ENCODE measurements at places on chromosomes 3 and 15.

GRCh38 chr3:40103829-40104228, 205.7 kb upstream of the EIF1B start:
- no peak for DNase-seq

DNA sequence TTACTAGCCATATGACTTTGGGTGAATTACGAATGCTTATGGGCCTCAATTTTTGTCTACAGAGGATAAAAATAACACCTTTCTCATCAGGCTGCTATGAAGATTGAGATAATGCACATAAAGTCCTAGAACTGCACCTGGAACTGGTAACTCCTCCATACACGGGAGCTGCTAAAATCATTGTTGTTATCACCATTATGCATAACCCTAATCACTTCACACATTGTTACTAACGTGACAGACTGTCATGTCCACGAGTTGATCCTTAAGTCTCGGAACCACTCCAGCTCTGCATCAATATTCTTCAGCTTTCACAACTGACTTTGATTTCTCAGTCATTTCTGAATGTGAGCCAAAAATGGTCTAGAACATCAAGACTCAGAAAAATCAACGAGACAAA, 64.1 kb downstream of the RFTN1 start:
- DNase-seq: no peak

DNA sequence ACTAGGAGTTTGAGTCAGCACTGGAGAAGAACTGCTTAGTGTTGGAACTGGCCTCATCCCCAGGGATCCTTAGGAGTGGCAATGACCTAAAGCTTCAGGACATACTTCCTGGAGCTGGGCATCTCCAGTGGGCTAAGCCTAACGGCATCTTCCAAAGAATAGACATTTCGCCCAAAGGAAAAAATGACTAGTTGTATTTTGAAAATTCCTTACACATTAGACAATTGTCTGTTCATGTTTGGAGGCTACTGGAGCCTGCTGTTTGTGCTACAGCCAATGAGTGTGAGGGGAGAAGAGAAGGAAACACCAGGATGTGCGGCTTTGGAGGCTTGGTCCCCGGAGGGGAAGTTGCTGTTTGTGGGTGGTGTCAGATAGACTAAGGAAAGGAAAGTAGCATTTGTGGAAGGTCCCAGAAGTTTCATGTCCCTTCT, 77.6 kb downstream of the POLR2M start:
- no peak for DNase-seq

GRCh38 chr3:187291001-187291511, 481 bp downstream of the MASP1 start:
- no peak for DNase-seq

- no peak for DNase-seq
These were observed 41.7 kb downstream of the APH1B start for GRCh38 chr15:63319065-63319464.

- no peak for DNase-seq
These were observed 108.9 kb upstream of the UBE2E1 start for GRCh38 chr3:23696842-23697241.

GRCh38 chr15:83833569-83833968, 179.6 kb downstream of the ADAMTSL3 start:
- DNase-seq: no peak

DNA sequence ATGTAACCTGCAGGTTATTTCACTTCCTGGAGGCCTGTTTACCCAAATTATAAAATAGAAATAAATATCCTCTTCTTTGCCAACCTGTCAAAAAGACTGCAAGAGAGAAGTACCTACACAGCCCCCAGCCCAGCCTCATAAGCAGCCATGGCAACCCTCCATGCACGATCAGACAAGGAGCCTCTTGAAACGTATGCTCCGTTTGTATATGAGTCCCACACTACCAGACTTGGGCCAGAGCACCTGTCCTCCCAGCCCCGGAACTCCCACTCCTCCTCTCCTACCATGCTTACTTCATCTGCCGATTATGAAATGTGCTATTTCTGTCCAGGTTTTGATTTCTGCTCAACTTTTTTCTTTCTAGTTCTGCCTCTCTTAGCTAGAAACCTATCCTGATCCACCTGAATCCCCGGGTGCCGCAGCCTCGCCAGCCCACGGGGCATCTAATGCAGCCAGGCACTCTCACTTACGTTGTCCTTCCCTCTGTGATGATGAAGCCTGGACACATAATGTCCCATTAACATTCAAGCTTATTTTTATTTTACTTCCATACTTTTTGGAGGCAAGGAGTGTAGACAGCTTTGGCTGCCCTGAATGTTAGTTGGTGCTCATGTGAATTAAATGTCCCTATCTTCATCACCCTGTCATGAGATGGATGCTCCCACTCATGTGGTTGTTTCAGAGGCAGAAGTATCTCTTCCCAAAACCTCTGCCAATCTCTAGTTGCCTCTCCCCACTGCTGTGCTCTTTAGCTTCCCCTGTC, 73.8 kb downstream of the MB21D2 start:
- DNase-seq: no peak

- DNase-seq: no peak
These were observed 5.3 kb upstream of the VIPR1 start for GRCh38 chr3:42497009-42497731.

- no peak for DNase-seq
These were observed 69.4 kb downstream of the ZBTB20 start for GRCh38 chr3:115077501-115078250.

GRCh38 chr3:194165271-194166018, 29.5 kb downstream of the HES1 start:
- DNase-seq: no peak

- DNase-seq: no peak
These were observed 5.8 kb downstream of the HSPBAP1 start for GRCh38 chr3:122787872-122788271.

GRCh38 chr15:23395832-23396231, 41.3 kb downstream of the GOLGA8S start:
- DNase-seq: no peak

GRCh38 chr3:73319179-73319769, 257.8 kb downstream of the EBLN2 start:
- DNase-seq: no peak

DNA sequence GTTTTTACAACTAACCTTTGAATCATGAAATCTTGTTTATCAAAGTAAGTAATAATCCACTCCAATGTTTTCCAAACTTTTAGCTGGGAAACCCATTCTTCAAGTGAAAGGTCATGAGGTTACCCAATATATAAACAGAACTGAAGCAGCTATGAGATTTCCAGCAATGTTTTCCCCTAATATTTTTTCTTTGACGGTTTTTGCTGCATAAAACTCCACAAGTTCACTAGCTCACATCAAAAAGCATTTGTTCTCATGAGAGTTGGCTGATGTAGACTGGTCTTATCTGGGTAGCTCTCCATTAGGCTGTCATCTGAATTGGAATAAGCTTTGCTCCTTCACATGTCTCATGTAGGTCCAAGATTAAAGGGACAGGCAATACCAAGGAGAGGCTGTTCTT, 241.2 kb upstream of the LRRC3B start:
- DNase-seq: no peak

- DNase-seq: no peak
These were observed at the start of gene BTLA for GRCh38 chr3:112498914-112499711. Gene BTLA, minus strand, starts transcription at chr3:112499472. Its CDS starts 114 bp downstream, at chr3:112499358.

DNA sequence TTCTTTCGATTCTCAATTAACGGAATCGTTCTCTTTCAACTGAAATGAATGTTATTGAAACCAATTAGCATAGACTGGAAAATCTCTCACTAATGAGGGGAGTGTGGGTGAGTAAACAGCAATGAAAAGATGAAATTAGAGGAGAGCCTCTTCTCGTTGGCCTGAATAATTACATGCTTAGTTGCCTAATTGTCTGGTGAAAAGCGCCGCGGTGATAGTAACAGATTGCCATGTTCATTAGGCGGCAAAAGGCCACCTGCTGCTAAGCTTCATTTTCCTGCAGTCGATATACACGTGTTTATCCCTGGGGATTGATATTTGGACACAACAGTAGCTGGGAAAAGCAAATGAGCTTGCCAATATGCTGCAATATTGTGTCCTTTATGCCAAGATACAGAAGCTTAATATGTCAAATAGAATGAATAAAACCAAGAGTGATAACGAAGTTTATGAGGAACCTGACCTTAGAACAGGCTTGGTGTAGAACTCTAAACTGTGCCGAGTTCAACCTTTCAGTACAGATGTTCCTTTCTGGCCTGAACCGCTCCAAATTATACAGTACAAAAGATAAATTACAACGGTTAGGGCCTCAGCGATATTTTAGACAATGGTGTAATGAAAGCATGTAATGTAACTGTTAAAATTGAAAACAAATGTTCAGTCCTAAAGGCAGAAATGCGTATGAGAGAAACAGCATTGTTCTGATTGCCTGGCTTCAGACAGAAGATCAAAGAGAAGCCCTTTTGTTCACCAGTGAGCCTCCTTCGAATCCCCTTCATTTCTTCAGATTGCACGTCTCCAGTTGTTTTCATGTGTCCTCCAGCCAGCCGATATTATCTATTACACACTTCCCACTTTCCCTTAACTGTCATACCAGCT, 185.2 kb downstream of the SHOX2 start:
- no peak for DNase-seq

- DNase-seq: peak; percentile 14
These were observed 31.7 kb downstream of the SPINK8 start for GRCh38 chr3:48301800-48302166.

GRCh38 chr3:120495809-120496208, 45.0 kb upstream of the FSTL1 start:
- no peak for DNase-seq

- no peak for DNase-seq
These were observed 87.9 kb upstream of the CHD2 start for GRCh38 chr15:92812271-92812670.

- no peak for DNase-seq
These were observed 32.4 kb upstream of the SLC6A6 start for GRCh38 chr3:14369675-14370669.

DNA sequence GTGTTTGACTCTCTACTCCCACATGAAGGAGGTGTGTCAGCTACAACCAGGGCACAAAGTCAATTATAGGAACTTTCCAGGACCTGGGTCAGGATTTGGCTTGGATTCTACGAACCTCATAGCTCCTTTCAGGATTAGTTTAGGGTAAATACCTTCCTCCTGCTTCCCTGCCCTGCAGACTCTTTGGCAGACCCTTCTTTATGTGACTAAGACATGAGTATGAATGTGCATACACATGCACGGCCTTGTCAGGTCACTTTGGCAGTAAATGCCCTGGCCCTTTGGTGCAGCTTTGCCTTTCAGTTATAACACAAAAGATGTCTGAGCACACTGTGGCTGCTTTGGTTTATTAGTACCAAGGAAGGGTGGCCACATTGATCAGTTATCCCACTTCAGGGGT, 68.9 kb downstream of the GHSR start:
- DNase-seq: no peak

- no peak for DNase-seq
These were observed 4.6 kb downstream of the IGDCC3 start for GRCh38 chr15:65373163-65373651.

DNA sequence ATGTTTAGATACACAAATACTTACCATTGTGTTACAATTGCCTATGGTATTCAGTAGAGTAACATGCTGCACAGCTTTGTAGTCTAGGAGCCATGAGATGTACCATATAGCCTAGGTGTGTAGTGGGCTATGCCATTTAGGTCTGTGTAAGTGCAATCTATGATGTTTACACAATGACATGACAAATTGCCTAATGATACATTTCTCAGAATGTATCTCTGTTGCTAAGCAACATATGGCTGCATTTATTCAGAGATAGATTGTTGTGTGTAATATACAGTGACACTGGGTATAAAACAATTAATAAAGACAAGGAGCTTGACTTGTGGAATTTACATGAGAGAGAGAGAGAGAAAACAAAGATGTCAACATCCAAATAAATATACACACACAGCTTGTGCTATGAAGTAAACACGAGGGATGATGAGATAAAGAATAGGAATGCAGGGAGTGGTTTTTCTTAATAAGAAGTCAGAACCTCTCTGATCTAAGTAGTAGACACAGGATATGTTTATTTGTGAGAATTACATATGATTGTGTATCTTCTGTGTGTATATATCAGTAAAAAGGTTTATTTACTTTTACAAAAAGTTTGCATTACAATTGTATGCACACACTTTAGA, 110.0 kb downstream of the KCNAB1 start:
- no peak for DNase-seq

DNA sequence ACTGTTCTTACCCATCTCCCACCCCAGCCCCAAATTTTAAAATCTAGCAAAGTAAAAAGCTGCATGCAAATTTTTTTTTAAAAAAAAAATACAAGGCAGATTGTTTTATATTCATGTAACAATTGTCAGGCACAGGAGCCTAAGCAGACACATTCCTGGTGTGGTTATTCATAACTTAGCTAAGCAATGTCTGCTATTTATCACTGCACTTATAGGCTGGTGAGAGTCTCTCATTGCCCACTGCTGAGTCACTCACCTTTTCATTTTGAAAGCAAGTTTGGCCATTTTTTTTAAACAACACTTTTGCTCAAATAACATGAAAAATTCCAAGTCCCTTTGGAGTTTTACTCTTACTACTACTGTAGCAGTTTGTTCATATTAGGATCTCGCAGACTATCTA, 413.9 kb downstream of the RBMS3 start:
- DNase-seq: no peak

DNA sequence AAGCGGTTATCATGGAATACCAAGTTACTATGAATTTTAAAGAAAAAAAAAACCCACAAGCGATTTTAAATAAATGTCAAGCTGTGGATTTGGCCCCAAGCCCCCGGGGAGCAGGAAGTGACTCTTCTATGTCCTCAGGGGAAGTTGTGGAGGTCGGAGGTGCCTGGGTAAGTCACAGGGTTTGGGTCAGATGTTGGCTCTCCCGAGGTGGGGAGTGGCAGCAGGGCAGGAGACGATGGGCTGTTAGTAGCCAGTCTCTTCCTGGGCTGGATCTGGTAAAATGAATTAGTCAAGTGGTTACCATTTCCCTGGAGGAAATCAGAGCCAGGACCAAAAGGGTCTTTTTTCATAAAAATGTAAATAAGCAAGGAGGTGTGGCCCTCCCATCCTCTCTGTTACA, 316.7 kb downstream of the TLE3 start:
- DNase-seq: no peak

DNA sequence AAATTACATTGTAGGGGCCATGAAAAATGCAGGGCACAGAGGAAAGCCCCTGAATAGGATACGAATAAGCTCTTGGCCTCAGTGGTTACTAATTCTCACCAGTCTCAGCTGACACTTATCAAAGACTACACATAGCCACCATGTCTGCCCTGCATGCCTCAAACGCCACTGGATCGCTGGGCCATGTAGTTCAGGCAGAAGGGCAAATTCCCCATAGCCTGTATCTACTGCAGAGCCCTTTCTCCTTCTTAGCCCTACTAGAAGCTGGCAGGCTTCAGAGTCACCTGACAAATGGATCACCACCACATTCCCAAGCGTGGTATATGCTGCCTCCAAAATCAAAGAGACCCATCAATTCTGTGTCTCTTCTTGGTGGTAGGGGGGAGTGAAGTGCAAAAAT, 177.4 kb downstream of the MINAR1 start:
- DNase-seq: no peak

- DNase-seq: peak; percentile 20
These were observed 1.2 kb upstream of the TYRO3 start for GRCh38 chr15:41557673-41558399.

DNA sequence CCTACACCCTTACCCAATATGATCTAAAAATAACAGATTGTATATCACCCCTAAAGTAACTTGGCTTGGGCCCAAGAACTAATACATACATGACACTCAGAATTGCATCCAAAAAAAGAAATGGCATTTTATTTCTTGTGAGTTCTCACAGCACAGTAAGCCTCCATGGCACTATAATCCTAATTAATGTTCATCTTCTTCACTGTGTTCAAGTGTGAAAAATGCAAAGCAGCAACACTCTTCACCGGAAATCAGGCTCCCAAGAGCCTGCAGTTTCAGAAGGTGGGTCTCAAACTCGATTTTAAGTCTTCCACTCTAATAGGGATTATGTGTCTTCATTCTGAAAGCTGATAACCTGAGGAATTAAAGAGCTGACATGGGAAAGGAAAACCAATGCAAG, 142.8 kb upstream of the TSC22D2 start:
- no peak for DNase-seq
